Renal cortex interstitium (tissue), 15 donors: ENCODE measurements at places on chromosomes 13 and 19. TPM values are rescaled to one million over a fixed set of nuclear protein-coding genes. Genes with fewer than 3 reads are reported as not detected.

- DNase-seq: no peak
Measured at GRCh38 chr13:43470610-43471009, 316.2 kb downstream of the ENOX1 start.

- DNase-seq: no peak
Measured at GRCh38 chr13:61247149-61247936, 168.3 kb downstream of the PCDH20 start.

DNA sequence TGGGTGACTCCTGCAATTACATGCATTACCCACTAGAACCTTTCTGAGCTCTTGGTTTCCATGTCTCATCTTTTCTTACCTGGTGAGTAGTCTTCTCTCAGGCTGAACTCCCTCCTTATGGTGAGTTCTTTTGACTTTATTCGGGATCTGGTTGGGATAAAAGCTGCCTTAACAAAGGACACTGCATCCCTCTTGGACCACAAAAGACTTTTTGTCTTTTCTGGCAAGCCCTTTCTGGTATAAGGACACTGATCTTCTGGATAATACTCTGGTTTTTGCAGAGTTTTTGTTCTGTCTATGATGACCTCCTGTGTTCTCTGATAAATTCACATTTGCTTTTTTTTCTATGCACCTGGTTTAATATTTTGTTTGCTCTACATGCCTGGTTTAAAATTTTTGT is 66.7 kb downstream of the SLITRK1 start:
- no peak for DNase-seq

GRCh38 chr19:33124207-33125098 is 7.5 kb upstream of the WDR88 start:
- DNase-seq: no peak

DNA sequence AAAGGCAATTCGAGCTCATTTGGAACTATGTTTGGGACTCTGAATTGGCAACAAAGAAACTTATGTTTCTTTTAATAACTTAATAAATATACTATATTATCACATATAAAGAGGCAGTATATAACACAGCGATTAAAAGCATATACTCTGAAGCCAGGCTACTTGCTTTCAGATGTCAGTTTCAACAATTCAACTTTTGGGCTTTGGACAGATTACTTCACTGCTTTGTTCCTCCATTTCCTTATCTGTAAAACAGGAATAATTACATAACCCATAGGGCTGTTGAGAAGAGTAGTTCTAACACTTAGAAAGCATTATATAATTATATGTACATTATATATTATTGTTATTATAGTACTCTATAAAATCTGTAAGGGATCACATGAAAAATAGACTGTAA is 107.2 kb downstream of the EDNRB start:
- no peak for DNase-seq

GRCh38 chr13:20911037-20911436 is 8.5 kb upstream of the XPO4 start:
- DNase-seq: no peak

GRCh38 chr19:55228015-55228391 is 560 bp downstream of the TMEM86B start:
- no peak for DNase-seq

- DNase-seq: no peak
Measured at GRCh38 chr19:1088416-1089010, 6.7 kb downstream of the POLR2E start.

DNA sequence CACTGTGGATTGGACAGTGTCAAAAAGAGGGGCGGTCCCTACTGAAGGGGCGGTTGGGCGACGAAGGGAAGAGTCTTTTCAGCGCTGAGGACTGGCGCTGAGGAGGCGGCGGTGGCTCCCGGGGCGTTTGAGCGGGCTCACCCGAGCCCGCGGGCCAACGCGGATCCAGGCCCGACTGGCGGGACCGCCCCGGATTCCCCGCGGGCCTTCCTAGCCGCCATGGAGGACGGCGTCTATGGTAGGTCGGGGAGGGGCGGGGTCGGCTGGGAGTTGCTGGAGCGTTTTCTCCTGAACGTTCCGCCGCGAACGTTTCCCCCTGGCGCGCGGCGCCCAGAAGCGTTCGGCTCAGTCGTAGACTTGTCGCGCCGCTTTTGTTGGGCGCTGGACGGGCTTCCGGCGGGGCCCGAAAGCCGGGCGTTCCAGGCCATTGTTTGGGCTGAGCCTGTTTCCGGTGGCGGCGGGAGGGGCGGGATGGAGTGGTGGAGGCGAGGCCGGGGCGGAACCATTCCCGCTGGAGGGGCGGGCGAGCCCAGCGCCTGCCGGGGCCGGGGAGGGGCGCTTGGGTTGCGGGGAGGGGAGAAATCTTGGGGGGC is at the start of gene CYTH2:
Gene CYTH2 (plus strand): TSS at position 81 of the 593 bp plus-strand sequence. CDS start 139 bp downstream, at position 220.
- DNase-seq: peak; percentile 70

DNA sequence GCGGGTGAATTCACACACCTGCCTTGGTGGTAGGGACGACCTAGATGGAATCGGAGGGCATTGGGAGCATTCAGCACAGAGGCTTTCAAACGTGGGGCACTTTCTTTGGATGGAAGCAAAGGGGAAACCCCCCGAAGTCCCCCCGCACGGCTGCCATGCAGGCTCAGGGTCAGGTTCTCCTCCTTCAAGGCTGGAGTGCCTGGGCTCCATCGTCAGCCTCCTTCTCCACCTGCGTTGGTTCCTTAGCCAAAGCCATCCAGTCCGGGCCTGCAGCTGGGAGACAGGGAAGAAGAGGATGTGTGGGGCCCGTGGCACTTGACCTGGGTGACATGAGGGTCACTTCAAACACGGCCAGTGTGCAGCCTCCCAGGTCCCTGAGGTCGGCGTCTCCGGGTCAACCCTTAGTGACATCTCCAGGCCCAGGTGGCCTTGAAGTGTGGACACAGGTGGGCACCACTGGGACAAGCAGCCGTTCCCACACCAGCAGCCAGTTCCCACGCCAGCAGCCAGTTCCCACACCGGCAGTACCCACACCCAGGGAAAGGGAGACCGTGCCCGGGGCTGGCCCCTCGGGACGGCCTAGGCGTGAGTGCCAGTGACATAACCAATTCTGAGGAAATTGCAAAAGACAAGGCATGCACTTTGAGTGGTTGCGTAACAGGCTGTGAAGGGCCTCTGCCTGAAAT is 116.0 kb downstream of the SOX1 start:
- DNase-seq: no peak

DNA sequence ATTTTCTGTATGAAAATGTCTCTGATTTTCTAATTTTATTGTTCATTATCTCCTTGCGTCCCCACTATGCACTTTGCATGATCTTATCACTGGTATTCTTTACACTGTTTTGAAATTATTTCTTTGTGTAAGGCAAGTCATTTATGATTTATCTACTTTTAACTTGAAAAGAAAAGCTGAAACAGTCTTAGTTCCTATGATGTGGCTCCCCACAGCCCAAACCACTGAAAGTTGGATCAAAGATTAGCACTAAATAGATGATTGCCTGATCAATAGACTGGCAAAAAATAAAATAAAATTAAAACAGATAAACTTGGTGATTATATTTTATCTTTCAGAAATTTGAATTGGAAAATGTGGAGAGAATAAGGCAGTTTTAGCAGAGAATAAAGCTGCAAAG is 1101.9 kb downstream of the PCDH9 start:
- DNase-seq: no peak

- peak; percentile 78 for DNase-seq
Measured at GRCh38 chr13:40993987-40994386, 25.1 kb downstream of the ELF1 start.

GRCh38 chr19:42421591-42422031 is 5.6 kb downstream of the LIPE start:
- no peak for DNase-seq

Gene GPC6
- 57.5 TPM for polyA plus RNA-seq

Gene SLC10A2
- 1.2 TPM for polyA plus RNA-seq

Gene DOCK9
- 74.4 TPM for polyA plus RNA-seq

Gene ZNF329
- polyA plus RNA-seq: 23.7 TPM

Gene CGB1
- polyA plus RNA-seq: not detected

Gene CLC
- polyA plus RNA-seq: 3.7 TPM

Gene PPP1R15A
- polyA plus RNA-seq: 35.1 TPM
